Activated CD4-positive, alpha-beta T cell treated with anti-CD3 and anti-CD28 coated beads for 4 hours (primary cell): ENCODE measurements at places on chromosomes 12 and 14.

GRCh38 chr14:104567957-104568225 lies 11.7 kb upstream of the C14orf180 start:
- no peak for DNase-seq

GRCh38 chr12:29316752-29317151 lies 64.2 kb downstream of the ERGIC2 start:
- no peak for DNase-seq

DNA sequence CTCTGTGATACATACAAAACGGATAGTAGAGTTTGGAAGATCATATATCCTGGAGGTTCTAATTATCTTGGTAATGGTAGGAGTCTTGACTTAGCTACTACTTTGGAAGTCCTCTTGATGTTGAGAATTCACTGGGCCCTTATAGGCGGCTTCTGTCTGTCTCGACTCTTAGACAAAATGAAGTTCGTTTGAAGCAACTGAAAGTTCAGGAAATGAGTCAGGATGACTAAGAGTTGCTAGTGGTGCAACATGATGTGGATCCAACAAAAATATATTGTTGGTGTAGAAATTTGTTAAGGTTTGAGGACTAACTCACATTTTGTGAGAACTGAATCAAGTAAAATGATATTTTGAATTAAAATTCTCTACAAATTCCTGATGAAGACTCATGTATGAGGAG lies 272.7 kb downstream of the AEBP2 start:
- DNase-seq: no peak

DNA sequence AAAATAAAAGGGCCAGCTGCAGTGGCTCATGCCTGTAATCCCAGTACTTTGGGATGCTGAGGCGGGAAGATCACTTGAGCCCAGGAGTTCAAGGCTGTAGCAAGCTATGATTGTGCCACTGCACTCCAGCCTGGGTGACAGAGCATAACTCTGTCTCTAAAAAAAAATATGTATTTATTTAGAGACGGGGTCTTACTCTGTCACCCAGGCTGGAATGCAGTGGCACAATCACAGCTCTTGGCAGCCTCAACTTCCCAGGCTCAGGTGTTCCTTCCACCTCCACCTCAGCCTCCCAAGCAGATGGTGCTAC lies 179.3 kb upstream of the ATF7IP start:
- DNase-seq: no peak

- DNase-seq: no peak
Observed at GRCh38 chr14:20714593-20715250, 26.2 kb downstream of the ANG start.
